ENCODE measurements at places on chromosomes 2 and 18.

- no peak for DNase-seq
Measured at GRCh38 chr2:229269146-229269545, 1.9 kb downstream of the PID1 start.

GRCh38 chr18:46374850-46375249 is 270.7 kb downstream of the HAUS1 start:
- DNase-seq = no peak

GRCh38 chr2:59034837-59035236 is 793.7 kb upstream of the FANCL start:
- DNase-seq = no peak

- peak; percentile 12 for DNase-seq
Measured at GRCh38 chr18:32049393-32050171, 31.0 kb downstream of the RNF125 start.

DNA sequence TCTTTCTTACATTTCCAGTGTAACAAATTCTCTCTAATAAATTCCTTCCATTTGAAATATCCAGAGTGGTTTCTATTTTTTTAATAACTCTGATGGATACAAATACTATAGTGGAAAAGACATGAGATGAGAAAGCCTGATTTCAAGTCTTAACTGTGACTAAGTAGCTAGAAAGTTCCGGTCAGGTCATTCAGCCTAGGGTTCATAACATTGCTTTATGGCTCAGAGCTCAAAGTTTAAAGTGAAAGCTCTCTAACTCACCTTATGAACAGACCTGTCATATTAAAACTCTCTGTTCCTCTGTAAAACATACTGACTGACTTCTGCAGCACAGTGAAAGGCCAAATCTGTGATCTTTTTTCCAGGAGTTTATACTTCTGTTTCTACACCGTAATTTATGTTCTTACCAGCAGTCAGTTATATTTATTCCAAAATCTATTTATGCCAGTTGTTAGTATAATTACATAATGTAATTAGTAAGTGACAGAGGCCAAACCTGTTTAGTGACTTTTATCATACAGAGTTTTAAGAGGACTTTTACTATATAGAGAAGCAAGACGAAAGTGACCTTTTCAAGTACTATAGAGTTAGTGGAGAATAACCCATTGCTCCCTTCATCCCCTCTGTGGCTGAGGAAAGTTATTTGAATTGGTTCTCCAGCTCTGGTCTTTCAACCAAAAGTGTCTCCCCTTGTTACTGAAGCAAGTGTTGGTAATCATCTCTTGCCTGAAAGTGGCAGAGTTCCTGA is 118.8 kb upstream of the PDE1A start:
- no peak for DNase-seq

- no peak for DNase-seq
Measured at GRCh38 chr2:229268626-229269025, 2.5 kb downstream of the PID1 start.

- no peak for DNase-seq
Measured at GRCh38 chr2:102069311-102069974, 73.1 kb upstream of the IL1R1 start.

- no peak for DNase-seq
Measured at GRCh38 chr2:177717831-177718618, 325.5 kb downstream of the AGPS start.

DNA sequence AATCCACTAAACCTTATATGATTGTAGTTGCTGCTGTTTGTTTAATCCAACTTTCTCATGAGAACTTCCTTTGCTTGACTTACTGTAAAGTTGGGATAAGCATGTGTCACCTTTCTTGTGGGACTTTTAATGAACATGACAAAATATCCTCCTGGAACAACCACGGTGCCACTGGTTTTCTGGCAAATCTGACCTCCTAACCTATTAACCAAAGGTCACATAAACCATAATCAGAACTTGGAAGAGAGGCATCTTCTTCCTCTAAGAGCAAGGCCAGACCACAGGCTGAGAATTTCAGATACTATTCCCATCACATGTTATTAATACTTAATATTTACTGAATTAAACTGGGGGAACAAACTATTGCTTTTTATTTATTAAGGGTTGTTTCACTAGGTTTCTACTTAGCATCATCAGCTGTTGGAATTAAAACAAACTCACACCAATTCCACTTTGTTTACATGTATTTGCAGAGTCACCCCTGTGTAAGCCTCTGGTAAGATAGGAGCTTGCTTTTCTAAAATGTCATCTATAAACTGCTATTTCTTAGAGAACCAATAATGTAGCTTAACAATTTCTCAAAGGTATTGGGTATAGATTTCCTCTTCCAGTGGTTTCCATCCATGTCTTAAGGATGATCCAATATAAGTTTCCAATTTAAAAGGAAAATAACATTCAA is 2.2 kb downstream of the SLC40A1 start:
- DNase-seq = no peak

DNA sequence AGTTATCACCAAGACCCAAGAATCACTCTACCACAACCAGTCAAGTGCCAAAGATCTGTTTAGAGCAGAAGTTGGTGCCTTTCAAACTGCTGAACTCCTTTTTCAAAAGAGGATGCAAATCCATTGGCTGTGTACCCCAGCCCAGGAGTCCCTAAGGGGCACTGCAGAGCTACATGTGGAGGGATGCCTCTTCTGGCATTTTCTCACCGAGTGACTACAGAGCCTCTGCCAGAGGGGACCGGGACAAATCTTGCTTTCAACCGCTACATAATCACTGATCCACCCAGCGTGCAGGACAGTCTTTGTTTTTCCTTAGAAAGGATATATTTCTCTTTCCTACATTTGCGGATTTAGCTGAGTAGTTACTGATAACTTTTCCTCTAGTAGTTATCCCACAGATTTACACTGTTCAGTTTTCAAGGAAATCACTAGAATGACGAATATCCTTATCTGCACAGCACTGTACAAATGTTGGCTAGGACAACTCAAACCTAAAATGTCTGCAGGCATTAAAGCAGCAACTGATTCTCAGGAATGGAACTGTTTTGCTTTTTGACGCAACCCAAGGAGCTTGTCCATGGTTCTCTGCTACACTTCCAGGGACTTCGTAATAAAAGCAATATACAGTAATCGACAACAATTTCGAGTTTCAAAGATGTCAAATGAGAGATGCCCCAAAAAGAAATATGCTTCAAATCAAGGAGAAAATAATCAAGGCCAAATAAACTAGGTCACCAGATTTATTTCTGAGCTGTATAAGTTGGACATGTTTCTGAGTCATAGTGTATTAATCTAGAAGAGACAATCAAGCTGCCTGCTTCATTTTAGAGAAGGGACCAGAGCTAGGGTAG is 24.1 kb downstream of the EPB41L3 start:
- DNase-seq = no peak

GRCh38 chr2:68388772-68389171 is 23.7 kb downstream of the PLEK start:
- no peak for DNase-seq

- no peak for DNase-seq
Measured at GRCh38 chr18:79867666-79868065, 69.9 kb downstream of the KCNG2 start.

- no peak for DNase-seq
Measured at GRCh38 chr2:109466674-109467575, 146.8 kb downstream of the SEPTIN10 start.

DNA sequence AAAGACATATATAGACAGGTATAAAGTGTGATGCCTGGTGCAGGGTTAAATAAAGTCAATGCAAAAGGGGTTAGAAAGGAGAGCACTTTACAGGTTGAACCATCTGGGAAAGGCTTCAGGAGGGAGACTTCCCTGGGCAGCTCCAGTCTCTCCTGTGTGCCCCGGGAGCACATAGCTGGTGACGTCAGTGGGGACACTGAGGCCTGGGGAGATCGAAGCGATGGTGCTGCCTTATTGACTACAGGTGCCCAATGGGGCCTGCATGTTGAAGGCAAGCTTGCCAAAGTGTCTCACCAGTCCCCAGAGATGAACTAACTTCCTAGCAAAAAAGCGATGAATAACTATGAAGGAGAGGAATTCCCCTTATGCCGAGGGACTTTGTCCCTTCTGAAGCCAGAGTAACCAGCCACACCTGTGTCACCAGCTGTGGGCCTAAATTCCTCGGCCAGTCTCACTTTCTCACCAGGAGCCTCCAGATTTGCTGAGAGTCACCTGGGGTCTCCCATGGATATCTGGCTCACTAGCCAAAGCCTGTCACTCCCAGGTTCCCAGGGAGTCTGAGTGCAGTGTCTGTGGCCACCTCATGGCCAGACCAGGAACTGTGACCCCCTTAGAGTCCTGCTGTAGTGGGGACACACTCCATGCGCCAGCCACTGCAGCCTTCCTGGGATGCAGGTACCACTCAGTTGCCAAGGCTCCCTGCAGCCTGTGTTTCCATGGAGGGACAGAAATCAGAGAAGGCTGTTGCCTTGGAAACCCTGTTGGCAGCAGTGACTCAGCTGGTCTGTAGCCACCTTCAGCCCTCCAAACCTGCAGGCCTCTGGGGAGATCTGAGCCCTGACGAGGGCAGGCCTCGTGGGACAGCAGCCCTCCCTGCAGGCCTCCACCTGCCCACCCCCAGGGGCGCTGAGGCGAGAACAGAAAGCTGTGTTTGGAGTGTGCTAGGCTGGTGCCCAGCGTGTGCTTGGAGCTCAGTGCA is 128.7 kb downstream of the CTIF start:
- DNase-seq = no peak

- no peak for DNase-seq
Measured at GRCh38 chr2:127655209-127656073, 9.5 kb downstream of the GPR17 start.

DNA sequence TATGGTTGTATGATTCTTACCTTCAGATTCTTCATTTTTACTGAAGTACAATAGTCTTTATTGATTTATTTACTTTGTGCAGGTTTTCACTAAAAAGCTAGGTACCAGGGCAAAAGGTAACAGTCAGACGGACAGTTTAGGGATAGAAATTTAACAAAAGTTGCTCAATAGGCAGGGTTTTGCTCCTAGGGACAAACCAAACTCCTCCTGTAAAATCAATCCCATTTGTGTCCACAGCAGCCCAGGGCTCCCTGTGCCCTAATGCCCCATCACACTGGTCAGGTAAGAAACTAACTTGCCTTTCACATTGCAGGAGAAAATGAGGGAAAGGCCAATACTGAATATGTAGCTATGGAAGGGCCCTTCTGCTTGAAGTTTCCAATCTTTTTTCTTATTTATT is 410.9 kb downstream of the EPHA4 start:
- no peak for DNase-seq

- no peak for DNase-seq
Measured at GRCh38 chr2:216110620-216111019, 1.5 kb downstream of the XRCC5 start.

DNA sequence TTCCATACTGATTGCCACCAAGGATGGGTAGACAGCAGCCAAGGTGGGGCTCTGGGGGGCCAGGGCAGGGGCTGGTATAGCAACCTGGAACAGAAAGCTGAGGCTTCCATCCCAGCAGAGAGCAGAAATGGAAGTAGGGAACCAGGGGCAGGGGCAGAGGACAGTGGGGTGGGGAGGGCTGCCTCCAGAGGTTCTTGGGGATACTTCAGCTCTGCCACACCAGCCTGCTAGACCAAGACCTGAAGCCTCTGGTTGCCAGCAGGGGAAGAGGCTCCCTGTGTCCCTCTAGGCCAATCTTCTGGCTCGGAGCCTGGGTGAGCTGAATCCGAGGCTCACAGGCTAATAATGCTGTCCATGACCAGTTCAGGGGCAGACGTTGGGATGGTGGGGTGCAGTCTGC is 329.0 kb downstream of the DYSF start:
- no peak for DNase-seq

- no peak for DNase-seq
Measured at GRCh38 chr2:157995117-157995516, 106.6 kb upstream of the UPP2 start.

GRCh38 chr2:43840965-43841364 is 2.2 kb downstream of the ABCG8 start:
- DNase-seq = no peak

GRCh38 chr18:36527740-36528455 is 230.4 kb downstream of the FHOD3 start:
- DNase-seq = no peak

DNA sequence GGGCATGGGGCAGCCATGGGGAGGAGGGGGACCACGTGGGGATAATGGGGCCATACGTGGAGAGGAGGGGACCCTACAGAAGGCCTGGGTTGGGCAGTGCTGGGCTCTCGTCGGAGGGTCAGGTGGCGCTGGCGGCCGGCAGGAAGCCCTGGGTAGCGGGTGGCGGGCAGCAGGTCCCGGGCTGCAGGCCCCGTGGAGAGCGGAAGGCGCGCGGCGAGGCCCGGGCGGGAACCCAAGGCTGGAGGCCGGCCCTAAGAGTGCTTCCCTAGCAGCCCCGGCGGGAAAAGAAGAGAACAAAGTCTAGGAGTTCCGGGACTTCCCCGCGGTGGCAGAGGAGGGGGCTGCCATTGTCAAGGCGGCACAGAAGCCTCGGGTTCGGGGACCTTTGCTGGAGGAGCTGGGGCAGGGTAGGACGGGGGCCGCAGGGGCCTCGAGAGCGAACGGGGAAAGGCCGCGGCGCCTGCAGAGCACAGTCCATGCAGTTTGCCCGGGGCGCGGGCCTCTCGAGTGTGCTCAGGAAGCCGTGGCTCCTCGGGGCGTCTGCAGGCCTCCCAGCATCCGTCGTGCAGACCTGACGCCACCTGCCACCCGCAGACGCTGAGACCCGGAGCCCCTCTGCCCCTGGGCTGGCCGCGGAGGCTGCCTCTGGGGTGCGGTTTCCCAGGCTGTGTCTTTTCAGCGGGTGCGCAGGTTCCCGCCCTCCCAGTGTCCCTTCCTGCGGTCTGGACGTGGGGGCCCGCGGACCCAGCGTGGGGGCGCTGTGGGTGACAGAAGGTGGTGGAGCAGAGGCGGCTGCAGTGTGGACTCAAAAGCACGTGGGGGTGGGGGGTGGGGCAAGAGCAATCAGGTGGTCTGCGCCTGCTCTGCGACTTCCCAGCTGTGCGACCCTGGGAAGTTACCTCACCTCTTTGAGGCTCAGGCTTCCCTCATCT is 19.4 kb upstream of the NCL start:
- peak; percentile 10 for DNase-seq

All from stimulated activated CD4-positive, alpha-beta T cell treated with anti-CD3 and anti-CD28 coated beads, TNF-alpha, amount 100 ng/mL, for 48 hours (primary cell).